ENCODE measurements at places on chromosomes 12 and 14. TPM values are rescaled to one million over a fixed set of nuclear protein-coding genes. Genes with fewer than 3 reads are reported as not detected.

- DNase-seq = peak; percentile 77
These were observed 24.0 kb downstream of the CCDC38 start for GRCh38 chr12:95918194-95918993.

The SLIRP gene
- total RNA-seq = 147 TPM

DNA sequence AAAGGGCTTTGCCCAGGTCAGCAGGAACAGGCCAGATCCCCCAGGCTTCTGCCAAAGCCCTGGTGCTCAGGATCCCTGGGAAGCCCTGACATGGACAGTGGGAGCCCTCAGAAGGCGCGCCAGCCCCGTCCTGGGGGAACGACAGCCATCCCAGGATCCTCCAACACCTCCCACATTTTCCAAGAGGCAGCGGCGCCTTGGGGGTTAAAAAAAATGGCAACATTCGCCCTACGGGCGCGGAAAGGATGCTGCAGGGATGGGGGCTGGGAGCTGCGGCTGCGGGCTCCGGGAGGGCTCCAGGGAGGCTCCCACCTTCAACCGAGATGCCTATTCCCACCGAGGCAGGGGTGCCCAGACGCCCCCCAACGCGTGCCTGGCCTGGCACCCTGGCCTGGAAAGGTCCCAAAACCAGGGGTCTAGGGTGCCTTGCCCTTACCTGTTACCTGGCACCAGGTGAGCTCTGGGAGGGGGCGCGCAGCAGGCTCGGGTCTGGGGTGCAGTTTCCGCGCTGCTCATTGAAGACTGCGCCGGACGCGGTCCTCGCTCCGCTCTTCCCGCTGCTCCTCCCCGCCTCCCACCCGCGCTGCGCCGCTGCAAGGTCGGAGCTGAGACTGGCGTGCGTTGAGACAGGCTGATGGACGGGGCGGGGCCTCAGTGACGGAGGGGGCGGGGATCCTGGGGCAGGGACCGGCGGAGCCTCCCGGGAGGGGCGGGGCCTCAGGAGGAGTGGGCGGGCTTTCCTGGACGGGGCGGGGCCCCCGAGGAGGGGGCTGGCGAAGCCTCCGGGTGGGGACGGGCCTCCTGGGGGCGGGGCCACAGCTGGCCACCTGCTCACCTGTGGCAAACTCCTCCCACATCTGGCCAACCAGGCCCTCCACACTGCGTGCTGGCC lies at the start of gene ABCB9:
TSS of gene ABCB9 (minus strand) at position 613 of the 892 bp plus-strand sequence. CDS start 6,228 bp downstream, outside the sequence.
- peak; percentile 95 for DNase-seq

The NR2C1 gene
- 28.0 TPM for total RNA-seq

- DNase-seq = peak; percentile 43
These were observed 1.5 kb downstream of the RILPL1 start for GRCh38 chr12:123532019-123532418.

DNA sequence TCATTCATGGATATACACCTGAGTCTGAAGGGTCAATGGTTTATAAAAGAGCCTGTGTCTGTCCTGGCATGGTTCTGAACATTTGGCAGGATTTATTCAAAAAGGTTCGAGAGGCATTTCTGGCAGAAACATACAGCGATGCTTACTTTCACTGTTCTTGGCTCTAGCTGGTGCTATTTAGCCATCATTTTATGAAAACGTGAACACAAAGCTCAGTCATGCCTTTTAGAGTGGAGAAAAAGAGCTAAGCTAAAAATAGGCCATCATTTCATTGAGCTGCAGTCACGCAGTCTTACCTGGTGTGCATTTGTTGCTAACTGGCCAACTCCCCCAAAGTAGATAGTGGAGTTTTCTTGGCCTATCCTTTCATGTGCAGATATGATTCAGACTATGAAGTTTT lies 1209.5 kb downstream of the SLC16A7 start:
- DNase-seq = no peak

DNA sequence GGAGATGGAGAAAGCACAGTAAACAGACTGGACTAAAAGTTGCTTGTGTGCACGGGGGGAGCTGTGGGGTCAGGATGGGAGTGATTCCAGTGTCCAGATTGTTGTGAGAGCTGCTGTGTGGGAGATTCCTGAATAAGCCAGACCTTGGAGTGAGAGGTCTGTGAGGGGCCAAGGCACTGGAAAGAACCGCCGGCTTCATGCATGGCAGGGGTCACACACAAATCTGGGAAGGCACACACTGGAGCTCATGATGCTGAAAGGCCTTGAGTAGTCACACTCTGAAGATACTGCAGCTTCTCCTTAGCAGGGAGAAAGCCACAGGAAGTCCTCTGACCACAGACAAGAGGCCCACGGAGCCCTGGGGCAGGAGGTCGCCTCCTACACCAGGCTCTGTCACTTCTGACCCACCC lies 23.1 kb downstream of the ADCY6 start:
- peak; percentile 52 for DNase-seq

The ASCL1 gene
- total RNA-seq = not detected

DNA sequence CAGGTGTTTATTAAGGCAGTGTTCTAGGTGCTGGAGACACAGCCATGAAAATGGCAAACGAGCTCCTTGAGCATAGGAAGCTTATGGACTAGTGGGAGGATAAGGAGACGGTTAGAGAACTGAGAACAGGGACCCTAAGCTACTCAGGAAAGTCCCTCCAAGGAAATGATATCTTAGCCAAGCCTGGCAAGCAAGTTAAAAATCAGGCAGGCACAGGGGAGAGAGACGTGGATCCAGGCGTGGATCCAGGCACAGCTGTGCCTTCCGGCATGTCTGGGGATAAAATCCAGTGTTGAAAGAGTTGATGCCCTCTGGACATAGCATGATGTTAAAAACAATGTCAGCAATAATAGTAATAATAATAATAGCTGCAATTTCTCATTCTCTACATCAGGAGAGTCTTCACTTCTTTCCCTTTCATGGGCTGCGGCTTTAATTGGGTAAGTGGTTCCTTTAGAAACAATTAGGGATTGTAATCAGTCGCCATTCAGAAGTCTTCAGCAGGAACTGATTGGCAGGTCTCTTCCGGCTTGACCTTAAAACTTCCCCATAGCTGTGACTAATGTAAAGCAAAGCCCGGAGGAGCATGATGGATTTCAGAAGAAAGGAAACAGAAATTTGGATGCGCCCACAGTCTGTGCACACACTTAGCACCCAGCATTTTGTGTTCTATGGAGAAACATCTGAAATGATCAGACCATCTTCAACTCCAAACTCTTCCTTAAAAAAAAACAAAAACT lies 230.2 kb downstream of the SLC41A2 start:
- DNase-seq = no peak

The KLRC4 gene
- total RNA-seq = not detected

DNA sequence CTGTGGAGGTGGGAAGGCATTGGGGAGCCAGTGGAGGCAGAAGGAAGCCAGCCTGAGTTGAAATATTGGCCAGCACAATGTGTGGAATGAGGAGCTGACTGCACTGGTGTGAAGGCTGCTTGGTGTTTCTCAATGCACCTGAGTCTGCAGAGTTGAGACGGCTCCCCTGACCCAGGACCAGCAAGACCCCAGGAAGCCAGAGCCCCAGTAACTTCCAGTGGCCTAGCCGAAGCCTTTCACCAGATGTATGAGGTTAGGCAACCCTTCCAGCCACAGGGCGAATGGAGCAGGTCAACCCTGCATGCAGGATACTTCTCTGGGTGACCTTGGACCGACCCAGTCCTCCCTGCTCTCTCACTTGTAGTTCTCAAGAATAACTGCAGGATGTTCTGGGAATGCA lies 12.9 kb upstream of the KRT73 start:
- DNase-seq = no peak

GRCh38 chr12:48640428-48640827 lies 41.6 kb downstream of the KANSL2 start:
- DNase-seq = no peak

DNA sequence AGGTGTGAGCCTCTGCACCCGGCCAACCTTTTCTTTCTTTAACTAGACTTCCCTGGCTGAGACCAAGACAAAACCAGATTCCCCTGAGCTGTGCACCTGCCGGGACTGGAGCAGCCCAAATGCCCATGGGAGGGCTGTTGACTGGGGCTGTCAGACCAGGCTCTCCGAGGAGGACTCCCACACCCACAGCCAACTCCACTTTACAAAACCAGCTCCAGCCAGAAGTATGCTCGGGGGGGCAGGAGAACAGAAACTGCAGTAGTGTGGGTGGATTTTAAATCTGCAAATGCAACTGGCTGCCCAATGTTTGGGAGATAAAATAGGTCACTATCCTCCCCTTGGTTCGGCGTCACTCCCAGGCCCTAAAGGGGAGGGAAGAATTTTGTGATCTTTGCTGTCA lies 78.5 kb downstream of the VCPKMT start:
- peak; percentile 54 for DNase-seq

GRCh38 chr14:38238332-38238731 lies 17.6 kb downstream of the CLEC14A start:
- peak; percentile 53 for DNase-seq

GRCh38 chr14:30243207-30243606 lies 315.6 kb upstream of the PRKD1 start:
- DNase-seq = no peak

The RHOF gene
- 8.2 TPM for total RNA-seq

The HRK gene
- not detected for total RNA-seq

The FAM186B gene
- total RNA-seq = 1.4 TPM

The SERPINA5 gene
- not detected for total RNA-seq

GRCh38 chr14:97638864-97639263 lies 841.7 kb downstream of the VRK1 start:
- no peak for DNase-seq

DNA sequence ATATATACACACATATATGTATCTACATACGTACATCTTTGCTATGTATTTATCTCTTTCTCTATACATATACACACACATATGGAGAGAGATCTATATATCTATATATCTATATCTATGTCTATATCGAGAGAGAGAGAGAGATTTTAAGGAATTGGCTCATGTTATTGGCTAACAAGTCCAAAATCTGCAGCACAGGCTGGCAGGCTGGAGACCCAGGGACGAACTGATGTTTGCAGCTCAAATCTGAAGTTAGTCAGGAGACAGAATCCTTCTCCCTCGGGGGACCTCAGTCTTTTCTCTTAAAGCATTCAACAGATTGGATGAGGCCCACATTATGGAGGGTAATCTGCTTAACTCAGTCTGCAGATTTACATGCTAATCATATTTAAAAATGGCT lies 40.7 kb upstream of the DACT1 start:
- no peak for DNase-seq

DNA sequence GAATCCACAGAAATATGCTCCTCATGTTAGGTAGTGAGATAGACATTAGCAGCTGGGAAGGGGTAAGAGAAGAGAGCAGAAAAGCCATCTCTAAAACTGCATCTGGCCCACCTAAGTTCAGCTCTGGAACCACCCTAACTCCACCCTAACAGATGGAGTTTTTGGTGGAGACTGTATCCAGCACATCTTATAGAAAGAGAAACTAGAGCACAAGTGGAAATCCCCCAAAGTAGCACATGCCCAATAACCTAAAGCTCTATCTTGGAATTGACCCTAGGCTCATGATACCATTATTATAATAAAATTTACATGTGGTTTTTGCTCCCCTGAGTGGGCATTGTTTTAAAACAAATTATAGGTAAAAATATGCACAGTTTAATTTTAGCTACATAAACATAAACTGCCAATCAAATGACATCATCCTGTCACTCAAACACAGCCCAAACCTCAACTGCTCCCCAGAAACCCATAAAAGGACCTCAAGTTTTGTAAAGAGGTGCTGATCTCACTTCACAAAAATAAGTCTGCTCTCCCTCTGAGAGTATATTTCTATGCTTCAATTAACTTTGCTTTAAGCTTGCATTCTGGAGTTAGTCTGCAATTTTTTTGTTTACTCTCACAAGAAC lies 206.4 kb downstream of the PIK3C2G start:
- DNase-seq = no peak

- DNase-seq = peak; percentile 47
These were observed 216.9 kb downstream of the NTF3 start for GRCh38 chr12:5648692-5649359.

GRCh38 chr14:28772613-28773012 lies 6.0 kb downstream of the FOXG1 start:
- DNase-seq = no peak

The STAT6 gene
- total RNA-seq = 103 TPM

The GYS2 gene
- total RNA-seq = not detected

GRCh38 chr12:70052931-70053497 lies 190.2 kb upstream of the CNOT2 start:
- peak; percentile 80 for DNase-seq

- no peak for DNase-seq
These were observed 110.7 kb downstream of the KIF26A start for GRCh38 chr14:104249089-104249488.

The ESRRB gene
- total RNA-seq = not detected

DNA sequence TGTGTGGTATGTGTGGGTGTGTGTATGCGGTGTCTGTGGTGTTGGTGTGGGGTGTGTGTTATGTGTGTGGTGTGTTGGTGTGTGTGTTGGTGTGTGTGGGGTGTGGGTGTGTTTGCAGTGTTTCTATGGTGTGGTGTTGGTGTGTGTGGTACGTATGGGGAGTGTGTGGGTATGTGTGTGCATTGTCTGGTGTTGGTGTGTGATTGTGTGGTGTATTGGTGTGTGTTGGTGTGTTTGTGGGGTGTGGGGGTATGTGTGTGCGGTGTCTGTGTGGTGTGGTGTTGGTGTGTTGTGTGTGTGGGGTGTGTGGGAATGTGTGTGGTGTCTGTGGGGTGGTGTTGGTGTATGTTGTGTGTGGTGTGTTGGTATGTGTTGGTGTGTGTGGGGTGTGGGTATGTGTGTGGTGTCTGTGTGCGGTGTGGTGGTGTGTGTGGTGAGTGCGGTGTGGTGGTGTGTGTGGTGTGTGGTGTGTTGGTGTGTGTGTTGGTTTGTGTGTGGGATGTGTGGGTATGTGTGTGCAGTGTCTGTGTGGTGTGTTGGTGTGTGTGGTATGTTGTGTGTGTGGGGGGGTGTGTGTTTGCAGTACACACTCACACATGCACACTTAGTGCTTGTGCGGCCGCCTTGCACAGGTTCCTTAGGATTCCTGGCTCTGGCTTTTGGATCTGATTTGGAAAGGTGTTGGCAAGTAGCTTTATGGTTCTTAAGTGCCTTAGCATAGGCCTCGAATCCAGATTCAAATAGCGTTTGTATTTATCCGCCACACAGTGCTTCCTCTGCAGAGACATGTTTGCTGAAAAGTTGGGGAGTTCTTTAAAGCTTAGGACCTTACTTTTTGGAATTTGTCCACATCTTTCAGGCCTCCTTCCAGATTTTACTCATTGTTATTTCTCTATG lies 16.4 kb downstream of the MLXIP start:
- peak; percentile 45 for DNase-seq

DNA sequence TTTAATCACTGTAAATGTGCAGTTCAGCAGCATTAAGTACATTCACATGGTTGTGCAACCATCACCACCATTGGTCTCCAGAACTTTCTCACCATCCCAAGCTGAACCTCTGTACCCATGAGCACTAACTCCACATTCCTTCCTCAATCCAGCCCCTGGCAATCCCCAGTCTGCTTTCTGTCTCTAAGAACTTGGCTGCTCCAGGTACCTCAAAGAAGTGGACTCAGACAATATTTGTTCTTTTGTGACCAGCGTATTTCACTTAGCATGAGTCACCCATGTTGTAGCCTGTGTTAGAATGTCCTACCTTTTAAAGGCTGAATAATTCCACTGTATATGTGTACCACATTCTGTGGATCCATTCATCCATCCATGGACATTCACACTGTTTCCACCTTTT lies 64.6 kb downstream of the SLC24A4 start:
- DNase-seq = no peak

Measured in GM23248 (cell line).